CD4-positive, alpha-beta T cell treated with Interleukin-15 for 1 hour (primary cell): ENCODE measurements at places on chromosomes 12 and 14.
A peak's percentile ranks its signal among the peaks of the same experiment; 100 is the strongest.

DNA sequence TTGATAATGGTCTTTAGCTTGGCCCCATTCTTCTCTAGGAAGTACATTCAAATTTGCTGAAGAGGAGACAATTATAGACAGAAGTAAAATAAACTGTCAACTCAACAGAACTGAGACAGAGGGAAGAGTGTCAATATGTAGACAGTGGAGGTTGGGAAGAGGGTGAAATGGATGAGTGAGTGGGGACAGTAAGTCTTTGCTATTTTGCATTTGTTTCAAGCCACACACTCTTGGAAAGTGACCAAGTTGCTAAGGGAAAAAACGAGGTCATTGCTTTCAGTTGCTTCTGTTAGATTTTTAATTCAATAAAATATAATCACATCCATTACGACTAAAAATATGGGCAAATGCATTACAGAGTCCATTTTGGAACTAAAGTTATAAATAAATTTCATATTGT is 47.8 kb downstream of the BTBD7 start:
- no peak for DNase-seq

DNA sequence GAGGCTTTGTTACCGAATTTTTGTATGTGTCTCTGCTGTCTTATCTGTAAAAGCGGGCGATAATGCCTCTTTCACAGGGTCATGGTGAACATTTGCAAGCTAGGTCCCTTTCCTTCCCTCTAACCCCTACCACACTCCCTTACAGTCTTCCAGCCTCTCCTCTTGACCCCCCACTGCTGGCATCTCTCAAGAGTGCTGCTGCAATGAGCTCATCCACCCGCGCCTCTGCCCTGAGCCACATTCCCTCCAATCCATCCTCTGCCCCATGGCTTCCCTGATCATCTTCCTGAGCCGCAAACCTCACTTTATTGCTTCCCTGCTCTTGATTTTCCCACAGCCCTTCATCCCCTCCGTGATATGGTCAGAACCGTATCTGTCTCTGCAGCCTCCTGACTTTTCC is 343.6 kb downstream of the BCL11B start:
- no peak for DNase-seq

GRCh38 chr12:111074559-111074958 is 154.2 kb upstream of the MYL2 start:
- DNase-seq = no peak

- DNase-seq = no peak
Measured at GRCh38 chr12:5258498-5258897, 173.4 kb upstream of the NTF3 start.

DNA sequence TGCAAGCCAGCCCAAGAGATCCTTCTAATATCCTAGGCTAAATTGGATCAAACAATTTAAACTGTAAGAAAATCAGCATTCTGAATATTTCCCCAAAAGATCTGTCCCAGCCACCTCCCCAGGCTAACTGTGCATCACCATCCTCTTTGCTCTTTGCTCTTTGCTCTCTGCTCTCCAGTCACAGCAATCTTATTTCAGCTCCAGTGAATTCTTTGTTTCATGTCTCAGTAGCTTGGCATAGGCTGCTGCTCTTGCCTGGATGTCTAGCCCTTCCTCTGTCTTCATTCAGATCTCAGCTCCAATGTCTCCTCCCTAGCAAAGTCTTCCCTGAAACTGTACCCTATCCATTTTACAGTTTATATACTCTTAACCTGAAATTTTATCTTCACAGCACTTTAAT is 399.8 kb upstream of the USP15 start:
- DNase-seq = no peak

DNA sequence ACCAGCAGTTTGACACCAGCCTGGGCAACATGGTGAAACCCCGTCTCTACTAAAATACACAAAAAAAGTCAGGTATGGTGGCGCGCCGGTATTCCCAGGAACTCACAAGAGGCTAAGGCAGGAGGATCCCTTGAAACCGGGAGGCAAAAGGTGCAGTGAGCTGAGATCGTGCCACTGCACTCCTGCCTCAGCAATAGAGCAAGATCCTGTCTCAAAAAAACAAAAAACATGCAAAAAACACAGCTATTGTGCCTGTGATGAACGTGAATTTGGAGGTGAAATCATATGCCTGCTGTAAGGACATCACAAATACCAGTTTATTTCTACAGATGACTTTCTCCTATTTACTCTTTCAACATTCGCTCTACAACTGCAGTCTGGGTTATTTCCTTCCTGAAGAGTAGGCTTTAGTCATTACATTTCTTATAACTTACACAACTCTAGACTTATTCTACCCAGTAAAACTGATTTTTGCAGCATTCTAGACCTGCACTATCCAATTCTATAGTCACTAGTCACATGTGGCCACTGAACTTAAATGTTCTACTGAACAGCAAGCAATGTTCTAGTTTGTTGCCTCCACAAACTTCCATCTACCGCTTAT is 48.3 kb downstream of the HNRNPC start:
- DNase-seq = no peak

GRCh38 chr12:113216027-113216426 is 5.2 kb upstream of the TPCN1 start:
- DNase-seq = no peak

GRCh38 chr12:94297096-94297699 is 148.8 kb downstream of the PLXNC1 start:
- no peak for DNase-seq

- DNase-seq = no peak
Measured at GRCh38 chr14:103185051-103186029, 62.1 kb downstream of the TNFAIP2 start.

- DNase-seq = no peak
Measured at GRCh38 chr12:13981296-13981962, at the start of gene GRIN2B. Gene GRIN2B (minus strand): TSS chr12:13981602. CDS start chr12:13866208, 115,394 bp downstream.

- DNase-seq = no peak
Measured at GRCh38 chr14:71341156-71341555, 433.9 kb downstream of the PCNX1 start.

DNA sequence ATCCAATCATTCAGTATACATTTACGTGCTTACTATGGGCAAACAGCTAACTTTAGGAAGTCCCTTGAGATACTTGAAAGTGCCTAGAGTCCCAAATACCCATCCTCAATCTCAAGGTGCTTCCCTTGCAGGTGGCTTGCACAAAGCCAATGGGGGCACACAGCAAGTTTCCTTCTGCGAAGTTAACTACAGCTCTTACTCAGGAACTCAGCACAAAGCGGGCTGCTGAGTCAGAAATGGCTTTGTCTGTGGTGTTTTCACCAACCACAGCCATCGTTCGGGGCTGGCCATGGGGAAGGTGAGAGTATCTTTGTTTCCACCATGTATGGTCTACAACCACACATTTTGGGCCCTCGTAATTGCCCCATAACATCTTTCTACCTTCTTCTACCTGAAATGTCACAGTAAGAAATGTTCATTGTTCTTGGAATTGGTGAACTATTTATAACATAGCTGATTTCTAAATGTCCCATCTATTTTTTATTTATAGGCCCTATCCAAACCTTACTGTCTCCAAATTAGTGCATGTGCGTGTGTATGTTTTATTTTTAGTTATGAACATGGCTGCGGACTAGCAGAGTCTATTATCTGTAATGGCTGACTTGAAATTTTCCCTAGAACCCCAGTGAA is 13.9 kb downstream of the MFAP5 start:
- no peak for DNase-seq

DNA sequence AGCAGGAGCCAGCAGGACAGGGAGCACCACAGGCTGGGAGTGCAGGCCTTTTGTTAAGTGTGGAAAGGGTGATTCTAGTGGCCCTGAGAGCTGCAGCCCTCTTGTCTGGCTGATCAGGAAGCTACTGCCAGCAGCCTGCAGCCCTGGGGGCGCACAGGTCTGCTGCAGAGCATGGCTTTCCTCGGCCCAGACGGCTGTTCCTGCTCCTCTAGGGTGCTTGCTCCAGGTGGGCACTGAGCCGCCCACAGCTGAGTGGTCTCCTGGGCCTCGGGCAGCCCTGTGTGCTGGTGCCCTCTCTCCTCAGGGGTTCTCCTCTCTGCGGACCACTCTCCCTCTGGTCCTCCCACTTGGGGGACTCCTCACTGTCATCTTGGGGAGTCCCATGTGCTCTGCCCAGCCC is 18.9 kb downstream of the CCDC88C start:
- no peak for DNase-seq

GRCh38 chr12:133235401-133236112 is at the start of gene ANHX:
Gene ANHX (minus strand): TSS chr12:133235877. CDS start chr12:133234356, 1,521 bp downstream.
- DNase-seq = no peak

DNA sequence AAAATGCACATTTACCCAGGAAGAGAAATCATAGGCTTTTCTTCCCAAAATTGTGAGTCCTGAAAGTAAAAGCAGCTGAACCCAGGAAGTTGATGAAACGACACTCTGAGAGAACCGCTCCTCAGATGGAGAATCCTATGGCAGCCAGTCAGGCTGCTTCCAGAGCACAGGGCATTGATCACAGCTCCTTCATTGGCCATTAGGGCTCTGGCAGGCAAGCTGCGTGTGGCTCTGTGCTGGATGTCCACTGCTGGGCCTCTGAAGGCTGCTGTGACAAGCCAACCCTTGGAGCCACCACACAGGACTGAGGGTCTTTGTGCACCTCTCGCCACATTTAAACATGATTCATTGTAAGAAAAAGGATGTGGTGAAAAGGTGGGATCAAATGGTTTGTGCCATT is 89.4 kb downstream of the EXOC5 start:
- no peak for DNase-seq

DNA sequence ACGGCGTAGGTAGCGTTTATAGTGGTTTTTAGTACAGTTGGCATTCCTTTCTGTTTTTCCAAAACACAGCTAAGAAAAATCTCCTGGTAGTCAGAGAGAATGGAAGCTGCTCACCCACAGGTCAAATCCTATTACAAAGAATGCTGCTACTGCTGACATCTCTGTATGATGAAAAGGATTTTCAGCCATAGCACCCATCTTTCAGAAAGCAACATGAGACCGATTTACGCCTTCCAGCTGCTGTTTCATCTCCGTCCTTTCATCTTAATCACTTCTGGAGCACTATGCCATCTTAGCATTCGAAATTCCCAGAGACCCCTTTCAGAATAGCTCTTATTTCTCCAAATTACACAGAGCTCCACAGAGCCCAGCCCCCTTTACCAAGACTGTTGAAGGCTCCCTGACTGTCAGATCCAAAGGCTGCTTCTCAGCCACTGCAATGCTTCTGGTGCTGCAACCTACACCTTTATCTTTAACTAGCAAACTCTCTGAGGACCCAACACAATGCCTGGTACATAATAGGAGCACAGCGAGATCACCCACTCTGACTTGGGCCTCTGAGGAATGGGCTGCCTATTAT is 211.8 kb downstream of the NEDD1 start:
- DNase-seq = no peak

GRCh38 chr12:14956024-14956891 is 5.1 kb downstream of the ARHGDIB start:
- DNase-seq = peak; percentile 47

GRCh38 chr14:100679707-100680438 is 46.8 kb upstream of the DLK1 start:
- no peak for DNase-seq

- no peak for DNase-seq
Measured at GRCh38 chr14:68894123-68894522, 85.0 kb downstream of the ACTN1 start.

DNA sequence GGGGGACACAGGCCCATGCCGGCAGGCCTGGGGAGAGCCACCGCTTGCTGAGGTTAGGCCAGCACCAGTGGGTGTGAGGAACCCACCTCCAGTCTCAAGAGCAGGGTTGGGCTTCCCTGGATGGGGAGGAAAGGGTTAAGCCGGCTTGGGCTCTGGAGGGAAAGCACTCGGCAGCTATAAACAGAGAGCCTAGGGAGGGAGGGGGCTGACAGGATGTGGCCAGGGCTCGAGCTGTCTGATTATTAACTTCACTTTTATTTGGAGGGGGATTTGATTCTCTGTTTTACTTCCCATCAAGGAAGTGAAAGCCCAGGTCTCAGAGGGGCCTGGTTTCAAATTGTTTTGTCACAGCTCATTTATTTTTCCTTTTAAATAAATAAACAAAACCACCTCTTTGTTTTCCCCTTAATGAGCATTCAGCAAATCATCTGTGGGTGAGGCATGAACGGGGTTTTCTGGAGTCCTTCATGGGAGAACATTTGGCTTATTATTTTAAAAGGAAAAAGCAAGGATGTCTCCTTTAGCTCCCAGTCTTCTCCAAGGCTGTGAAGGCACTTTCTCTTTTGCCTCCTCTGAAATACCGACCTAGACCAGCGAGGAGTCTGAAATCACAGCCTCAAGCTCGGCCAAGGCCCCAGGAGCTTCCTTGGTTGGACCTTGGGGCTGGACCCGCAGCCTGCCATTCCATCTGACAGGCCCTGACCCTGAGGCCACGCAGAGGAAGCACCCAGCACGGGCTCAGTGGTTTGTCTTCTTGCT is 21.9 kb upstream of the ZFP36L1 start:
- peak; percentile 75 for DNase-seq

- DNase-seq = no peak
Measured at GRCh38 chr12:115451151-115451779, 767.3 kb upstream of the TBX3 start.

DNA sequence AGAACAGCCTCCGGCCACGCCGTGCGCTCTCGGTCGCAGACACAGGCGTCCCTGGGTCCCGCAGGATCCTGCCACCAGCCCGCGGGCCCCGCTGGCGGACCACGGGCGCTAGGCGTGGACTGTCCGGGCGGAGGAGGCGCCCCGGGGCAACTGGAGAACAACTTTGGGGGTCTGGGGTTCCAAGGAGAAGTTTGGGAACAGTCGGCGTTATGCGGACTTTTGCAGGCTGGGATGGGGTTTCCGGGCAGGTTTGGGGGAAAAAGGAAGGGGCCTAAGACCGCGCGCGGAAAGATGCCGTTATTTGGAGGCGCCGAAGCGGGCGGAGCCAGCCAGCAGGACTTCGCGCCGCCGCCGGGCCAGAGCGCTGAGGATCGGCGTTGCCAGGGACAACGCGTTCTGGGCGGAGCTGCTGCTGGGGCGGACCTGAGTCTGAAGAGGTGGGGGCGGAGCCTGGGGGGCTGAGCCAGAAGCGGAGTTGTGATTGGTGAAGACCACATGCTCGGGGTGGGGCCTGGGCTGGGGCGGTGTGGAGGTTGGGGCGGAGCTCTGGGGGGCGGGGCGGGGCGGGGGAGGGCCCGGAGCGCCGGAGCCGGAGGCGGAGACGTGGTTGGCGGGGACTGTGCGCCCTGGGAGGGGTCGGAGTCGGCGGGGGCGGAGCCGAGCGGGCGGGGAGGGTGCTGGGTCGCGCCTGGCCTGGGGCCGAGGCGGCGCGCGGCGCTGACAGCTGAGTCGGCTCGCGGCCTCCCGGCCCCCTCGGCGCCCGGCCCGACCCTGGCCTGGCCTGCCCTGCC is at the start of gene CYP46A1:
CYP46A1 (plus strand) TSS at position 680 of the 791 bp plus-strand sequence. CDS start 120 bp downstream, outside the sequence.
- DNase-seq = peak; percentile 99
